SK-MEL-5 (cell line): ENCODE measurements at places on chromosomes 5 and 9. TPM values are rescaled to one million over a fixed set of nuclear protein-coding genes. Genes with fewer than 3 reads are reported as not detected.

Gene CSNK1G3
- total RNA-seq = 46.5 and 47.5 TPM in 2 replicates

Gene C5orf52
- total RNA-seq = not detected in 2 replicates

Gene AIF1L
- 32.6 and 32.7 TPM in 2 replicates for total RNA-seq

Gene SPINK6
- 0.61 TPM in 1 of 2 replicates, not detected in the other for total RNA-seq

Gene SERF1A
- total RNA-seq = 6.6 and 10.0 TPM in 2 replicates

Gene S1PR3
- 0.50 and 0.56 TPM in 2 replicates for total RNA-seq

Gene FAM193B
- total RNA-seq = 10.0 and 11.4 TPM in 2 replicates

Gene GFI1B
- total RNA-seq = 0.05 and 0.74 TPM in 2 replicates

Gene KCNT1
- total RNA-seq = not detected in 2 replicates

Gene FAM81B
- not detected in 2 replicates for total RNA-seq
